Activated naive CD8-positive, alpha-beta T cell treated with anti-CD3 and anti-CD28 coated beads for 36 hours (primary cell): ENCODE measurements at places on chromosomes 6 and 20. TPM values are rescaled to one million over a fixed set of nuclear protein-coding genes. Genes with fewer than 3 reads are reported as not detected.
A peak's percentile ranks its signal among the peaks of the same experiment; 100 is the strongest.

SH3BGRL2 gene
- total RNA-seq, result 5.2 TPM

TCF19 gene
- total RNA-seq, result 89.8 TPM

DNA sequence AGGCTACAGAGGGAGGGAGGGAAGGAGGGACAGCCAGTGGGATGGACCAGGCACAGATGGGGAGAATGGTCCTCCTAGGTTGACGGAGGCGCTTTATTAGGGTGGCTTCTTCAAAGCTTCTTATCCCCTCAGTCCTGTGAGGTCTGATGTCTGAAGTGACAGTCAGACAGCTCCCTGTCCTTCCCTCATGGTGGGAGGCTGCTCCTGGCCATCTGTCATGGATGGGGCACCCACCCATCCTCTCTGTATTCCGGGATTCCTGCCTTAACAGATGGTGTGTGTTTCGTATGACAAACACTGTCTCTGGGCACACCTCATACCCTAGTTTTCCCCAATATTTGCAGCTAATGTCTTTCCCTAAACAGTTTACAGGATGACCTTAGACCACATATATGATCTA, 7.9 kb downstream of the RIN2 start:
- DNase-seq, result no peak
- H3K36me3 ChIP-seq, result no peaks in the 10 kb centered on the region
- H3K27ac ChIP-seq, result no peak overlapping the region
- no peak overlapping the region for H3K4me3 ChIP-seq
- H3K27me3 ChIP-seq, result peaks cover 14% of the 10 kb centered on the region

GRCh38 chr6:223136-223535, 69.2 kb upstream of the DUSP22 start:
- no peak overlapping the region for H3K27ac ChIP-seq

GRCh38 chr6:155207223-155207622, 56.6 kb upstream of the CLDN20 start:
- H3K36me3 ChIP-seq, result no peaks in the 10 kb centered on the region
- no peak for DNase-seq
- no peaks in the 10 kb centered on the region for H3K4me1 ChIP-seq
- no peak overlapping the region for H3K27ac ChIP-seq

DNA sequence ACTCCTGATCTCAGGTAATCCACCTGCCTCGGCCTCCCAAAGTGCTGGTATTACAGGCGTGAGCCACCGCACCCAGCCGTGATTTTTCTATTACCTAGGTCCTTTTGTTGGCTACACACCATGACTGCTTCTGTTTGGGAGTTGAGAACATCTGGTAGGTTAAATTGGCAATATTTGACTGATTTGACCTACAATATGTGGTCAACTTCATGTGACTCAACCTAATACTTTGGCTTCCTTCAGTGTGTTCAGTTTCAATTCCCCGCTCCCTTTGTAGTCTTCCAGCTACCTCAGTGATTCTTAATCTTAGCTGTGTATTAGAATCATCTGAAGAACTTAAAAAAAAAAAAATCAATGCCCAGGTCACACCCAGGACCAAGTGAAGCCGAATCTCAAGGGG, 47.4 kb downstream of the MYB start:
- peaks cover 20% of the 10 kb centered on the region for H3K4me1 ChIP-seq
- no peak for DNase-seq
- H3K36me3 ChIP-seq, result peaks cover 4% of the 10 kb centered on the region
- H3K4me3 ChIP-seq, result no peak overlapping the region

DNA sequence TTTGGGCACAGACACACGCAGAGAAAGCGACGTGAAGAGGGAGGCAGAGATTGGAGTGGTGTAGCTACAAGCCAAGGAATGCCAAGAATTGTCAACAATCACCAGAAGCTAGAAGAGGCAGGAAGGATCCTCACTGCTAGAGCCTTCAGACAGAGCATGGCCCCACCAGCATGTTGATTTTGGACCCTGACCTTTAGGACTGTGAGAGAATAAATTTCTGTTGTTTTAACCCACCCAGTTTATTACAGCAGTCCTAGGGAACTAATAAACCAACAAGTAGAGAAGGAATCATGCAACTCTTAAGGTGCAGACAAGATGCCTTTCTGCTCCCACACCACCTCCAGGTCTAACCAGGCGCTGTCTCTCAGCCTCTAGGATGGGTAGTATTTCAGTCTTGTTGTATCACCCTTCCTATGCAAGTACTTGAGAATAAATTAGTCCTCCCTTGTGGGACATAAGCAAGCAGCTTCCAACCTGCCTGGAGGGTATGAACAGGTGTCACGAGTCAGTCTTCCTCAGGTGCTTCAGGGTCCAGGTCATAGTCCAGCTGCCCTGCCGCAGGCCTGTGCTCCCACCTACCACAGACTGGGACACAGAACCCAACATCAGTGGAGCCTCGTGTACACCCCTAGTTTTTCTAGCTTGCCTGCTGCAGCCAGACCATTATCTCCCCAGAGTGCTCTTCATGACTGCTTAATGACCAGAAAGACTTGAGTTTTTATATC, 46.4 kb upstream of the CCN2 start:
- no peaks in the 10 kb centered on the region for H3K36me3 ChIP-seq
- H3K27ac ChIP-seq, result no peak overlapping the region
- peaks cover 2% of the 10 kb centered on the region for H3K4me1 ChIP-seq
- no peak for DNase-seq
- peaks cover 4% of the 10 kb centered on the region for H3K27me3 ChIP-seq

DNA sequence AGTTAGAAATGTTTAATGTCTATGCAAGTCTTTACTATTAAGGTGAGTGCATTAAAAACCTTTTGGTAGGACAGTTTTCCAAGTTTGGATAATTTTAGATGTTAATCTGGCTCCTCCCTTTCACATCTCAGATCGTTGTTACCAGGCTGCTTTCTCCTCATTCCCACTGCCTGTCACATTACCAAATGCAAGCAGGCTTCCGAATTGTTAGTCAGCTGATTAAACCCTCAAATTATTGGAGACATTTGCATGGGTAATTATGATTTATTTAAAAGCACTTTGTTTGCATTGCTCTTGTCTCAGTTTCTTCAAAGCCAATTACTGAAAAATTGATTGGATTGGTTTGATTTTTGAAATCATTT, 816.5 kb downstream of the KIF16B start:
- H3K4me1 ChIP-seq, result no peaks in the 10 kb centered on the region
- H3K36me3 ChIP-seq, result no peaks in the 10 kb centered on the region
- no peak overlapping the region for H3K4me3 ChIP-seq

DNA sequence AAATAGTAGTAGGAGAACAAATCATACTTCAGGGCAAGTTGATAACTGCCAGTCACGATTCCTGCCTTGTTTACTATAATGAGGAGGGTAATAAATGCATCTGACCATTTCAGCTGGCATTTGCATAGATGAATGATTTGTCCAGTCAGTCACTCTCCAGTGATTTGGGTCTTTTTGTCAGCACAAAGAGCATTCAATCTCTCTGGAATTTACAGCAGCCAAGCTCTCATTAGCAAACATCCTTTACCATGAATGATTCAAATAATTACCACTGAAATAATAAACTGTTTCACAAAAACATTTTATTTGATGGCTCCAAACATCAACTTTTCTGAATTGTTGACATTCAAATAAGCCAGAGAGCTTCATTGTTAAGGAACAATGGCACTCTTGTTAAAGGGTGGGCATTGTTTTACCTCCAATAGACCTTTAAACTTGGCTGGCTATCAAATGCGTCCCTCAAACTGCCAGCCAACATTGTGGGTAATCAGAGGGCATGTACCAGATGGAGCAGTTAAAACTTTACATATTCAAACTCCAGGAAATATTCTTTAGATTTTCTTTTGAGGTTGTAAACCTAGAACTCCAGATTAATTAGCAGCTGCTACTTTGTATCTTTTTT, 30.0 kb upstream of the FBXL4 start:
- no peaks in the 10 kb centered on the region for H3K36me3 ChIP-seq
- no peak overlapping the region for H3K4me3 ChIP-seq
- no peak overlapping the region for H3K27ac ChIP-seq
- H3K4me1 ChIP-seq, result peaks cover 9% of the 10 kb centered on the region
- DNase-seq, result no peak
- no peaks in the 10 kb centered on the region for H3K27me3 ChIP-seq

DNA sequence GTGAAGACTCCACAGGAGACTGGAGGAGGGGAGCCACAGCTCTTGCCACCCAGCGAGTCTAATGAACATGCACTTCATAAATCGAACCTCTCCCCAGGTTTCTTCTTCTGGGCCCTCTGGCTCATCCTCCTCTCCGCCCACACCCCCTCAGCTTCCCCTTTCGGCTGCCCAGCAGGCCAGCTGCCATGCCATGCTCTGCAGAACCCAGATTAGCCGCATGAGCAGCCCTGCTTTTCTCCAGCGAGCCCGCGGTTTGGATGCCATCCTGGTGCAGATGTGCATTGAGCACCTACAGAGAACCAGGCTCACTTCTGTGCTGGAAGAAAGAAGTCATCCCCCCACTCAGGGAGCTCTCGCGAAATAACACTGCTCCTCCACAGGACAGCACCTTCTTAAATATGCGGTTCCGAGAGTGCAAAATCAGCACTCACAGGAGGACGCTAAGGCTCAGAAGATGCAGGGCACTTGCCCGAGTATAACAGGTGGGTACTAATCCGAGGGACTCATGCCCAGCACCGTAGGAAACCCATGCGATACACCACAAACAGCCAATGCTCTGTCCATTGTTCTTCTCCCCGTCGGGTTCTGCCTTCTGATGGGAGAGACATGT, 143.0 kb upstream of the THBS2 start:
- no peaks in the 10 kb centered on the region for H3K36me3 ChIP-seq
- no peak for DNase-seq
- no peaks in the 10 kb centered on the region for H3K4me1 ChIP-seq
- peaks cover 4% of the 10 kb centered on the region for H3K27me3 ChIP-seq

EPHA7 gene
- not detected for total RNA-seq

- peaks cover 24% of the 10 kb centered on the region for H3K4me1 ChIP-seq
- DNase-seq, result peak; percentile 29
- H3K27me3 ChIP-seq, result peaks cover 55% of the 10 kb centered on the region
- no peaks in the 10 kb centered on the region for H3K36me3 ChIP-seq
- peak overlapping the region; percentile 73 for H3K27ac ChIP-seq
Measured at GRCh38 chr6:21595285-21596144, 2.0 kb downstream of the SOX4 start.

MOCS1 gene
- 3.3 TPM for total RNA-seq

DNA sequence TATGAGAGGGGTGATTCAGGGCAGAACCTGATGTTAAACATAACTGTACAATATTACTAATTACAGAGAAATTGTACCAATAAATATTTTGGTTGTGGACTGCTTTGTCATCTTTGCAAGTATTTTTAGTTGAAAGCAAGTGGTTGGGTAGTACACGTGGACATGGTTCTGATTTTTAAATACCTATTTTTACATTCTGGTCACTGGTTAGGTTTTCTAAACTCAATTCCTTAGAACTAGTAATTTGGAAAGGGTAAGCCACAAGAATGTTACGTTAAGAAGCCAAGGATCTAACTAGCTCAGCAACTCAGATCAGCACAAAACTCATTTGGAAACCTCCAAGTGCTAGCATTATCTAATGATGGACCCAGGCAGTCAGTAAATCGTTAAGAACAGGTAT, 2.7 kb downstream of the EPB41L2 start:
- H3K27me3 ChIP-seq, result no peaks in the 10 kb centered on the region
- no peak overlapping the region for H3K27ac ChIP-seq
- H3K36me3 ChIP-seq, result peaks cover 8% of the 10 kb centered on the region
- no peak for DNase-seq
- H3K4me1 ChIP-seq, result peaks cover 27% of the 10 kb centered on the region

DNA sequence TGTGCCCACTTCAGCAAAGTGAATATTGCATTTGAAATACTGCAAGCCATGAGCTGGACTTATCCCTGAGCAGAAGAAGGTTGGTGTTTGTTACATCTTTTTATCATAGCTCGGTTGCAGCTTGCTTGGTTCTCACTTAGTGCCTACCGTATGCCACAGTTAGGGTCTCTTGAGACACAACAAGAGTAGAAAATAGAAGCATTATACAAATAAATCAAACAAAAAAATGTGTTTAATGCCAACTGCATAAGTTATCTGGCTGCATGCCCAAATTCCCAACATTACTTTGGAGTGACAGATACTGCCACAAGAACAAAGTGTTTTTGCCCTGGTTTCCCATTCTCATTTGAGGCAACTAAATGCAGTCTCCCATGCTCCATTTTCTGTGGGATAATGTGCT, 53.9 kb upstream of the LAMP5 start:
- H3K27me3 ChIP-seq, result no peaks in the 10 kb centered on the region
- no peak for DNase-seq
- no peak overlapping the region for H3K27ac ChIP-seq
- no peaks in the 10 kb centered on the region for H3K36me3 ChIP-seq

VSX1 gene
- total RNA-seq, result not detected

GRCh38 chr6:104809116-104809515, 50.6 kb downstream of the HACE1 start:
- H3K27ac ChIP-seq, result no peak overlapping the region
- DNase-seq, result no peak
- peaks cover 36% of the 10 kb centered on the region for H3K36me3 ChIP-seq
- no peaks in the 10 kb centered on the region for H3K27me3 ChIP-seq
- H3K4me3 ChIP-seq, result no peak overlapping the region
- no peaks in the 10 kb centered on the region for H3K4me1 ChIP-seq

C4B gene
- total RNA-seq, result 3.0 TPM

PLEKHG1 gene
- total RNA-seq, result 4.4 TPM
